Liver (tissue), 10 donors: ENCODE measurements at places on chromosomes 4 and X. TPM values are rescaled to one million over a fixed set of nuclear protein-coding genes. Genes with fewer than 3 reads are reported as not detected.

The SYTL5 gene
- polyA plus RNA-seq, result 1.2 TPM

The MAGEE1 gene
- polyA plus RNA-seq, result 0.31 TPM

The GYPE gene
- polyA plus RNA-seq, result 0.10 TPM

The SH2D1A gene
- 0.27 TPM for polyA plus RNA-seq

The TMEM156 gene
- polyA plus RNA-seq, result 0.58 TPM

The TMEM154 gene
- polyA plus RNA-seq, result 0.32 TPM

The EVC gene
- 1.5 TPM for polyA plus RNA-seq

The NALF2 gene
- not detected for polyA plus RNA-seq

The GPC3 gene
- 0.40 TPM for polyA plus RNA-seq

The KLB gene
- polyA plus RNA-seq, result 13.5 TPM

- no peak for DNase-seq
Measured at GRCh38 chr4:122746485-122746965, 14.0 kb downstream of the BBS12 start.

DNA sequence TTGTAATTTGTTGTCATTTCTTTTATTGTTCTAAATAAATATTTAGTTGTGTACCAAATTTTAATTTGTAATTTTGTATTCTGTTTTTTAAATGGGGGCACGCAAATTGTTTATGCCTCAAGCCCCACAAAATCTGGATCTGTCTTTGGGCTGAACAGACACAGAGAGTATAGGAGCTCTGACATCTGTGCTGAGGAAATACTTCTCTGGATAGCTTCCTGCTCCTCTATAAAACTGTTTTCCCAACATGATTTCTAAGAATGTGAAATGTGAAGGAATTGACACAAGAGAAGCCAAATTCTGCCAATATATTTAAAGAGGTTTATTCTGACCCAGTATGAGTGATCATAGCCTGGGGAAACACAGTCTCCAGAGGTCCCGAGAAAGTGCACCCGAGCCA lies 93.0 kb downstream of the IL13RA2 start:
- DNase-seq, result no peak

DNA sequence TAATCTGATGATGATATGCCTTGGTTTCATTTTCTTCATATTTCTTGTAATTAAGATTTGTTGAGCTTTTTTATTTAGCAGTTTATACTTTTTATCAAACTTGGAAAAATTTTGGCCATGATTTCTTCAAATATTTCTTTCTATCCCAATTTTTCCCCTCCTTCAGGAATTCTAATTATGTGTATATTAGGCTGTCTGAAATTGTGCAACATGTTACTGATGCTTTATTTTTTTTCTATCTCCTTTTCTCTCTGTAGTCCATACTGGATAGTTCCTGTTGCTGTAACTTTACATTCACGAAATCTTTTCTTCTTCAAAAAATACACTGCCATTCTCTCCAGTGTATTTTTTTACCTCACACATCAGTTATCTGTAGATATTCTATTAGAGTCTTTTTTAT lies 10.8 kb downstream of the THAP6 start:
- DNase-seq, result no peak

DNA sequence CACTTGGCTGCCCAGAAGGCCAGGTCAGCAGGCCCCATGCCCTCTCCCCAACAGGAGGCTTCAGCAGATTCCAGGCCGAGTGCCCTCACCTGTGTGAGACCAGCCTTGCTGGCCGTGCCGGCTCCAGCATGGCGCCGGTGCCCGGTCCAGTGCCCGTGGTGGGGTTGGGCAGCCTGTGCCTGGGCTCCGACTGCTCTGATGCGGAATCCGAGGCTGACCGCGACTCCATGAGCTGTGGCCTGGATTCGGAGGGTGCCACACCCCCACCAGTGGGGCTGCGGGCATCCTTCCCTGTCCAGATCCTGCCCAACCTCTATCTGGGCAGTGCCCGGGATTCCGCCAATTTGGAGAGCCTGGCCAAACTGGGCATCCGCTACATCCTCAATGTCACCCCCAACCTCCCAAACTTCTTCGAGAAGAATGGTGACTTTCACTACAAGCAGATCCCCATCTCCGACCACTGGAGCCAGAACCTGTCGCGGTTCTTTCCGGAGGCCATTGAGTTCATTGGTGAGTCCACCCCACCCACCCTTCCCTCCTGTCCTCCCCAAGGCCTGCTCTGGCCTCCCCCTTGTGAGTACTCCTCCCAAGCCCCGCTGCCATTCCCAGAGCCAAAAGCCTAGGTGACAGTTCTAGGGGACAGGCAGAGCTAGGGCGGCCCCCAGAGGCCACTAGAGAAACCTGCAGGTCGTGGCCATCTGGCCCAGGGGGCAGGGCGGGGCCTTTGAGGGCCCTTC lies 2.3 kb downstream of the DUSP9 start:
- peak; percentile 43 for DNase-seq

- DNase-seq, result no peak
Measured at GRCh38 chr4:172780566-172781081, 388.0 kb upstream of the GALNT7 start.

GRCh38 chr4:23412701-23413100 lies 477.1 kb downstream of the PPARGC1A start:
- DNase-seq, result no peak

DNA sequence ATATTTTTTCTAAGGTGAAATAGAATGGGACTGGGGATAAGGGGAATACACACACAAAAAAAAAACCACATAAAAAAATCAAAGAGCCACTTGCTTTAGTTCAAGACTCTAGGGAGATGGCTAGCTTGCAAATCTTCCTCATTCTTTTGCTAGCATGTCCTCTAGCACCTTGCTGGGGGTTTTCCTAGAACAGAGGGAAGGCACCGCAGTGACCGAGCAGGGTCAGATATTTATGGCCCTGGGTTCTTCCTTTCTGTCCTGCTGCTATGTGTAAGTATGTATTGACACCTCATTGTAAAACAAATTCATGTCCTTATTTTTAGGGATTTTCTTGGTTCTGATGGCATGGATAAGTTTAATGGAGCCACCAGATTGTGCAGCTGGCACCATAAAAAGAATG lies 81.2 kb downstream of the SHISA3 start:
- DNase-seq, result no peak

DNA sequence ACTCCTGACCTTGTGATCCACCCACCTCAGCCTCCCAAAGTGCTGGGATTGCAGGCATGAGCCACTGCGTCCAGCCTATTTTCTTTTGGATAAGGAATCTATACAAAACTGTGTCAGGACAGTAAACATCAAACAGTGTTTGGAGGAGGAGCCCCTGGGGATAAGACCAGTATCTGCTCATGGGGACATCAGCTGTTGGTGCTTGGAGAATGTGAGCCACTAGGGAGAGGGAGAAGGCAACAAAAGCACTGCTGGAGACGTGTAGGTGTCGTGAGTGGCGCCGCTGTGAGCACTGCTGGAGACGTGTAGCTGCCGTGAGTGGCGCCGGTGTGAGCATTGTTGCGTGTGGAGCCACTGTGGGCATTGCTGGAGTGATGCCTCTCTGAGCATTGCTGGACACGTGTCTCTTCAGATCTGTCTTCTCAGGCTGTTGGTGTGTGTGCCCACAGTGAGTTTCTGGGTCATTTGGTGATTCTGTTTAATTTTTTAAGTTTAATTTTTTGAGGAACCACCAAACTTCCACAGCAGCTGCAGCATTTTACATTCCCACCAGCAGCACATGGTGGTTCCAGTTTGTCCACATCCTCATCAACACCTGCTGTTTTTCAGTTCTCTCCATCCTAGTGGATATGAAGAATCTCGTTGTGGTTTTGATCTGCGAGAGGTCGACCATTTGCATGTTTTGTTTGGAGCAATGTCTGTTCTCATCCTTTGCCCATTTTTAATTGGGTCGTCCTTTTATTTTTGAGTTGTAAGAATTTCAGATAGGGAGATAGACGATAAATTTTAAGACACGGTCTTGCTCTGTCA lies 19.0 kb downstream of the DGKQ start:
- no peak for DNase-seq

GRCh38 chrX:91414713-91415112 lies 19.9 kb upstream of the PABPC5 start:
- no peak for DNase-seq

DNA sequence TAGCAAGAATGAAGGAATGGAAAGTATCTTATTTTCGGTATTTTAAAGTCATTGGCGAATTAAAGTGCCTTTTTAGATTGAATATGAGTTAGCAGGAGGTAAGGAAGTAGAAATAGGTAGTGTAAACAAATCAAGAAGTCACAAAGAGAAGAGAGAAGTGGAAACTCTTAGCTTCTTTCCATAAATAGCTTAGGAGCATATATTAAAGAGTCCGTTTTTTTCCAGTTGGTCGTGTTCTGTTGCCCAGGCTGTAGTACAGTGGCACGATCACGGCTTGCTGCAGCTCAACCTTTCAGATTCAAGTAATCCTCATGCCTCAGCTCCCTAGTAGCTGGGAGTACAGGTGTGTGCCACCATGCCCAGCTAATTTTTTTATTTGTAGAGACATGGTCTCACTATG lies 56.4 kb downstream of the UBE2K start:
- no peak for DNase-seq

DNA sequence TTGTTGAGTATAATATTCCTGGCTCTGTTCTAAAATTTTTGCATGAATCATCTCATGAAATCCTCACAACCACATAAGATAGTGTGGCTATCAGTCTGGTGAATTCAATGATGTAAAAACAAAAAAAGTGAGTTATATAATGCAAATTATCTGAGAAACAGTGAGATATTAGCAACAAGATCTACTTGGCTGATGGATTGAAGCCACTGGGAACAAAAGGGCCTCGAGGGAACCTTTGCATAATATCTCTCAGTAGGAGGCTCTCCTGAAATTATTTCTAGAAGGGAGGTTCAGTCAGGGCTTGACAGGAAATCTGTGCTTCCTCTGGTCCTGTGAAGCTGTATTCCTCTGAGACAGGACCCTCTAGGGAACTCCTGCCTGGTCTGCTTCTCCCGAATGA lies 30.1 kb upstream of the NUP54 start:
- DNase-seq, result no peak

DNA sequence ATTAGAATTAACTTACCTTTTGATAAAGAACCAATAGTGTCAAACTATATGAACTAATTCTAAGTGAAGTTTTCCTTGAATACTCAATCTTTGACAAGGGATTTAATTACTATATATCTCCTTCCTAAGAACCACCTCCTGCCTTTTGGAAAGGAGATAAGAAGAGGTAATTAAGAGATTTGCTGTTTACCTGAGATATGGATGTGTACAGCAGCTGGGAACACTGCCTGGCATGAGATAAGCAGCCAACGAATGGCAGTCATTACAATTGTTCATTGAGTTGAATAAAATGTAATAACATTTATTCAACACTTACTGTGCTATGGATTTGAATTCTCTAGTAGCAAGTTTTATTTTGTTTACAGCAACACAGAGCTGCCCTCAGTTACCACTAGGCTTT lies 407.1 kb downstream of the SPOCK3 start:
- DNase-seq, result no peak

DNA sequence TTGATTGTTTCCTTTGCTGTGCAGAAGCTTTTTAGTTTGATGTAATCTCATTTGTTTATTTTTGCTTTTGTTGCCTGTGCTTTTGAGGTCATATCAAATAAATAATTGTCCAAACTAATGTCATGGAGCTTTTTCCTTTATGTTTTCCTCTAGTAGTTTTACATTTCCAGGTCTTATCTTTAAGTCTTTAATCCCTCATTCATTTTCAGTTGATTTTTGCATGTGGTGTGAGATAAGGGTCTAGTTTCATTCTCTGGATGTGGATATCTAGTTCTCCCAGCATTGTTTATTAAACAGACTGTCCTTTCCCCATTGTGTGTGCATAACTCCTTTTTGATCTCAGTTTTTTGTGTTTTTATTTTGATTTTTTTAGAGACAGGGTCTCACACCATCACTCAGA lies 179.1 kb upstream of the STK26 start:
- DNase-seq, result no peak

- DNase-seq, result no peak
Measured at GRCh38 chrX:29297171-29297800, 710.0 kb downstream of the IL1RAPL1 start.

GRCh38 chr4:1550122-1551070 lies 133.7 kb downstream of the FAM53A start:
- no peak for DNase-seq

DNA sequence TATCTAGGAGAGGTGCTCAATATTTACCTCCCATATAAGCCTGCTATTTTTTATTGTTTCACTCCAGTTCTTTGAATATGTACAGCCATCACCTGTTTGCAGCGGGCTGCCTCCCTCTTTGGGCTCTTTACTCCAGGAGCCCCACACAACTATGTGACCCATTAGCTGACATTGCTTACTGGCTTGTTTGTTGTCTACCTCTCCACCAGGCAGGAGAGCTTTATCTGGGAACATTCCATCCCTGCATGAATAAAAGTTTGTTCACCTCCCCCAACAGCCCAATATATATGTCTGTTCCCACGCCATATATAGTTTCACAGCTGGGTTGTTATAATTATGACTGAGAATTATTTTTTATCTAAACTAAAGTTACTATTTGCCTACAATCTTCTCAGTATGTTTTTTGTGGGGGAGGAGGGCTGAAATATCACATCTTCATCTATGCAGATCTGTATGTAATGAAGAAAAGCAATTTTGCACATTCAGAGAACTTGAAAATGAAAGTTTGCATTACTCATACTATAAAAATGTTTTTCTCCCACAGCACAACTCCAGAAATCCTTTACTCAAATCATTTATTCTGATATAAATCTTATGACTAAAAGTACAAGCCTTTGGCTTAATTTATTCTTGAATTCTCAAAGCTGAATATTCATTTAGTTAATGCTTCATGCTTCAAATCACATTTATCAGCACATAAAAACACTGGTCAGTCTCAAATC lies 61.2 kb upstream of the DAPP1 start:
- no peak for DNase-seq

- no peak for DNase-seq
Measured at GRCh38 chr4:17241835-17242234, 270.1 kb downstream of the QDPR start.

DNA sequence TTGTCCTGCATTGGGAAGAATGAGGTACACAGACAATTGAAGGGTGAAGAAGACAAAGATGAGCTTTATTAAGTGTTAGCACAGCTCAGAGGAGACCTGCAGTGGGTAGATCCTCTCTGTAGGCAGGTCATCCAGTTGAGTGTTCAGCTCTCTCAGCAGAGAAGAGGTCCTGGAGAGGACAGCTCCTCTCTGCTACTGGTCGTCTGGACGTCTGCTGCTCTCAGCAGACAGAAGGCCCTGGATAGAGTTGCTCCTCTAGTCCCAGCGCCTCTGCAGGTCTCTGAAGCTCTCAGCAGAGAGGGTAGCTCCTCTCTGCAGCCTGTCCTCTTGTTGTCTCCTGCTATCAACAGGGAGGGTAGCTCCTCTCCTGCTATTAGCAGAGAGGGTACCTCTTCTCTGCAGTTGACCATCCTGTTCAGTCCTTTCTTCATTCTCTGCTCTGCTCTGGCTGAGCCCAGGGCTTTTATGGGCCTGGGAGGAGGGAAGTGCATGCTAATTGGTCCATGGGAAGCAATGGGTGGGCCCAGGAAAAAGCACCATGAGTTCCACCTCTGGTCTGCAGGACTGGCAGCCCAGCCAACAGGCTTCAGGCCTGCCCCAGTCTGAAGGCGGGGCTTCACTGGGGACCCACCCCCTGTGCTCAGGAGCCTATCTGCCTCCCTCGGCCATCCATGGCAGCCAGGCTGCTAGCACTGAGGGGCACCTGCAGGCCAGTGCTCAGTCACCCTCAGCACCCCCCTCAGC lies 54.1 kb upstream of the IBSP start:
- DNase-seq, result no peak
